Activated CD4-positive, alpha-beta T cell treated with anti-CD3 and anti-CD28 coated beads for 36 hours (primary cell): ENCODE measurements at places on chromosomes 3 and 15. TPM values are rescaled to one million over a fixed set of nuclear protein-coding genes. Genes with fewer than 3 reads are reported as not detected.
A peak's percentile ranks its signal among the peaks of the same experiment; 100 is the strongest.

GRCh38 chr15:98035577-98036010, 75.1 kb downstream of the ARRDC4 start:
- H3K27ac ChIP-seq: no peak overlapping the region
- no peak overlapping the region for H3K4me3 ChIP-seq
- no peaks in the 10 kb centered on the region for H3K27me3 ChIP-seq
- no peaks in the 10 kb centered on the region for H3K4me1 ChIP-seq

GRCh38 chr3:52432691-52433141, 12.2 kb downstream of the SEMA3G start:
- H3K4me1 ChIP-seq: no peaks in the 10 kb centered on the region
- no peaks in the 10 kb centered on the region for H3K36me3 ChIP-seq
- H3K4me3 ChIP-seq: no peak overlapping the region
- H3K27me3 ChIP-seq: no peaks in the 10 kb centered on the region
- DNase-seq: no peak

Gene DNAH12
- not detected for total RNA-seq

- H3K36me3 ChIP-seq: no peaks in the 10 kb centered on the region
- H3K27ac ChIP-seq: no peak overlapping the region
- peaks cover 10% of the 10 kb centered on the region for H3K27me3 ChIP-seq
- DNase-seq: no peak
- H3K4me1 ChIP-seq: no peaks in the 10 kb centered on the region
- no peak overlapping the region for H3K4me3 ChIP-seq
Measured at GRCh38 chr15:35603301-35603700, 57.3 kb upstream of the DPH6 start.

Gene ANAPC13
- 35.9 TPM for total RNA-seq

- peaks cover 19% of the 10 kb centered on the region for H3K4me1 ChIP-seq
- no peak for DNase-seq
- H3K27me3 ChIP-seq: no peaks in the 10 kb centered on the region
Measured at GRCh38 chr15:34435658-34436057, 1.9 kb downstream of the GOLGA8A start.

DNA sequence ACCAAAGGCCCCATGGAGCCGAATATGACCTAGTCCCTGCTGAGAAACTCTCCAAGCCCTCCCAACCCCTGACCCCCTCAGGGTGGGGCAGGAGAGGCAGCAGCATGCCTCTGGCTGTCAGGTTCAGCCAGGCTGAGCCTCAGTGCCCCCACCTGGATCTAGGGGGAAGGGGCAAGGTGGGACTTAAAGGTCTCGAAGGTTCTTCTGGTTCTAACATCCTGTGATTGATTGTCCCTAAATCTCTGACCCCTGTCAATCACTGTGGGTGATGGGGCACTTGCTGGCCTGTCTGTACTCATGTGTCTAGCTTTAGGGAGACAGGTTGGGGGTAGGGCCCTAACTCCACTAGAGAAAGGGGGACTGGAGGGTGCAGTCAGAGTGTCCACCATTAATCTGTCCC, 13.8 kb downstream of the NBEAL2 start:
- no peak overlapping the region for H3K27ac ChIP-seq
- H3K27me3 ChIP-seq: no peaks in the 10 kb centered on the region
- no peak for DNase-seq
- H3K4me3 ChIP-seq: no peak overlapping the region
- peaks cover 20% of the 10 kb centered on the region for H3K4me1 ChIP-seq

DNA sequence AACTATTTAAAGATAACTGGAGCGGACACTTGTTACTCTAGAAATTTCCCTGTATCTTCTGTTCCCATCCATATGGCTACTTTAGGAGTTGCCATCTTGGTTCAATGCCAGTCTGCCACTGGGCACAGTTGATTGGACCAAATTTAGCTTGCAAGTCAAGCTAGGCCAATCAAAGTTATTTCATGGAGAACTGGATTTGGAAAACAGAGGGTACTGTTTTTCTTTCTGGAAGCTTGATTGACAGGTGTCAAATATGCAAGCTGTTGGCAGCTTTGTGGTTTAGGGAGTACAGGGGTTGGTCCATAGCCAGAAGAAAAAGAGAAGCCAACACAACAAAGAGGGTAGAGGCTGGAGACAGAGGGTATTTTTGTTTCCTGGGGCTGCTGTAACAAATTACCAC, 33.4 kb upstream of the KLHL25 start:
- no peak overlapping the region for H3K4me3 ChIP-seq
- H3K27ac ChIP-seq: no peak overlapping the region
- no peak for DNase-seq
- H3K27me3 ChIP-seq: no peaks in the 10 kb centered on the region
- H3K4me1 ChIP-seq: no peaks in the 10 kb centered on the region
- no peaks in the 10 kb centered on the region for H3K36me3 ChIP-seq

DNA sequence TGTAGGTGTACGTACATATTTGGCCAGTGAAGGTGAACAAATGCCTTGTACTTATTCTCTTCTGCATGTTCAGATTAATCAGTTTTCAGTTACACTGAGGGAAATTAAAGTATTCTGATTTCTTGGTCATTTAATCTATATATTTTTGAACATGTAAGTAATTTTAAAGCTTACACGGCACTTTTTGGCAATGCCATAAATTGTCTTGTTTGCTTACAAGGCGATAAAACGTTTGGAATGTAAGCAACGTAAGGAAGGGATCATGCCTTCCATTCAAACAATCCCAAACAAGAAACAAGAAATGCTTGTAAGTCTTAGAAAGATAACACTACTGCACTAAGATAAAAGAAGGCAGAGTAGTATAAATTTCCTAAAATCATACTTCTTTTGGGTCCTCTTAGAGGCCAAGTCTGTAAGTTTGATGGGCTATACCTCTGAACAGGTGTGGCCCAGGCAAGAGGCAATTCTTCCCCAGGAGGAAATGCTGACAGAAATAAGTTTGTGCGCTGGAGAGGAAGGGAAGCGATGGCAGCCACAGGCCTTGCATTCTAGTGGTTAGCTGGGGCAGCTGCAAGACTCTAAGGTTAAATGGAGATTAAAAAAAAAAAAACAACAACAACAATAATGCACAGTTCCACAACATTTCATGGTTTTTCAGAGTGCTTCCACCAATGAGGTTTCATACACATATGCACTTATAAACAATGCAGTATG, 73.8 kb downstream of the GOLIM4 start:
- H3K27me3 ChIP-seq: peaks cover 4% of the 10 kb centered on the region
- no peak for DNase-seq
- peaks cover 17% of the 10 kb centered on the region for H3K4me1 ChIP-seq
- no peak overlapping the region for H3K4me3 ChIP-seq
- no peaks in the 10 kb centered on the region for H3K36me3 ChIP-seq

Gene ACVR2B
- 5.7 TPM for total RNA-seq

DNA sequence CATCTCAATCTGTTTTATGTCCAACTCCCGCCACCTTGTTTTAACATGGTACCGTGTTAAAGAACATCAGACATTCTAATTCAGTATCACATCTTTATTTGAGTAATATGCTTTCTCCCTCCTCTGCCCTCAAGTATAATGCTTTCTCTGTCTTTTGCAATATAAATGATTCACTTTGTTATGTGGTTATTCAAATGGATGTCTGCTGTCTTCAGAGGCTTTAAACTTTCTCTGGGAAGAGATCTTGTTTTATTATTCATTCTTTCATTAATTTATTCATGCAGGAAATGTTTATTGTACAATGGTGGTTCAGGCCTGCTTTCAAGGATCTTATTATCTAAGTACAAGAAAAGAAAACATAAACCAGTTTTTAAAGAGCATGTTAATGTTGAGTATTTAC, 57.1 kb downstream of the RAP2B start:
- no peak overlapping the region for H3K4me3 ChIP-seq
- no peak overlapping the region for H3K27ac ChIP-seq
- no peaks in the 10 kb centered on the region for H3K27me3 ChIP-seq
- no peaks in the 10 kb centered on the region for H3K36me3 ChIP-seq
- H3K4me1 ChIP-seq: peaks cover 60% of the 10 kb centered on the region

DNA sequence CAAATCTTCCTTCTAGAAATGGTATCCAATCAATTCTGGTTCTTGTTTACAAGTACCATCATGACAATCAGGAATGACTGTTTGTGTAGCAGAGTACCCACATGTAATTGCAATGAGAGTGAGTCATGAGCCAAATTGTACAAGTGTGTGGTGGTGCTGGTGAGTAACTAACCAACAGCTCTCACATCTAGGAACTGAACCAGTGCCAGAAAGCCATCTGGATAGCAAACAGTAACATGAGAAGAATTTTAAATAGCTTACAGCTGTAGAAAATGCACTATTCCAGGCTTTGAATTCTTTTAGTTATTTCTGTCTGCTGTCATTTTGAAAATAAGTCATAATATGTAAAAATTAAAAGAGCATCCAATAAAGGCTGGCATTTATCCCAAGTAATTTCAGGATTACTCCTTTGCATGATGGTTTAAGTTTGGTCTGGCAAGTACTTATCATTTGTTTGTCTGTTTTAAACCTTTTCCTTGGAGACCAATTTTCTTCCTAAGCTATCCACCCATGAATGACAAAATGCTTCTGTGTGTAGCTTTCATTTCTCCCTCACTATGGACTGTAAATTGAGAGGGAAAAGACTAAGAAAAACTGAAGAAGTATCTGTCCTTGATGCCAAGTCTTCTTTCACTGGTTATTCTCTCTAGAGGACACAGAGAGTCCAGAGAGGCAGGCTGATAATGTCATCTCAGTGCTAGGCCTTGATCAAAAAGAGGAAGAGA, 60.0 kb downstream of the PIK3CB start:
- peaks cover 6% of the 10 kb centered on the region for H3K36me3 ChIP-seq
- no peak overlapping the region for H3K27ac ChIP-seq
- no peaks in the 10 kb centered on the region for H3K27me3 ChIP-seq
- H3K4me1 ChIP-seq: peaks cover 37% of the 10 kb centered on the region
- peak; percentile 55 for DNase-seq

Gene GREM1
- not detected for total RNA-seq

DNA sequence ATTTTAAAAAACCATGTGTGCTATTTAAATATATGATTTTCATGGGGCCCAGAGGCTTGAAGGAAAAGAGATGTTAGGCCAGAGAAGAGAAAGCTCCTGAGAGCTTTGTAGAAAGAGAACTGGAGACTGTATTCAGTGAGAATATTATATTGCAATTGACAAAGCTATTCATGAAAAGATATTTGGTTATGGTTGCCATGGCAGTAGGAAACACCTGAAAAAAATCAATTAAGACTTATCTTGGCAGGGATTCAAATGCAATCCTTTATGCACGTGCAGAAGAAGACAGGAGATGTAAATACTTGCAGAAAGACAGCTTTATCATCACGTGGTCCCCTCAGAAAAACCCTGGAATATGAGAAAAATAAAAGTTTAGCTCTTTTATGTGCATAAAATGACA, 636.0 kb upstream of the TBL1XR1 start:
- DNase-seq: no peak
- H3K27ac ChIP-seq: no peak overlapping the region
- peaks cover 15% of the 10 kb centered on the region for H3K4me1 ChIP-seq

GRCh38 chr3:39268549-39268900, 11.3 kb downstream of the CX3CR1 start:
- no peaks in the 10 kb centered on the region for H3K36me3 ChIP-seq
- DNase-seq: no peak
- H3K27ac ChIP-seq: no peak overlapping the region
- no peaks in the 10 kb centered on the region for H3K27me3 ChIP-seq

DNA sequence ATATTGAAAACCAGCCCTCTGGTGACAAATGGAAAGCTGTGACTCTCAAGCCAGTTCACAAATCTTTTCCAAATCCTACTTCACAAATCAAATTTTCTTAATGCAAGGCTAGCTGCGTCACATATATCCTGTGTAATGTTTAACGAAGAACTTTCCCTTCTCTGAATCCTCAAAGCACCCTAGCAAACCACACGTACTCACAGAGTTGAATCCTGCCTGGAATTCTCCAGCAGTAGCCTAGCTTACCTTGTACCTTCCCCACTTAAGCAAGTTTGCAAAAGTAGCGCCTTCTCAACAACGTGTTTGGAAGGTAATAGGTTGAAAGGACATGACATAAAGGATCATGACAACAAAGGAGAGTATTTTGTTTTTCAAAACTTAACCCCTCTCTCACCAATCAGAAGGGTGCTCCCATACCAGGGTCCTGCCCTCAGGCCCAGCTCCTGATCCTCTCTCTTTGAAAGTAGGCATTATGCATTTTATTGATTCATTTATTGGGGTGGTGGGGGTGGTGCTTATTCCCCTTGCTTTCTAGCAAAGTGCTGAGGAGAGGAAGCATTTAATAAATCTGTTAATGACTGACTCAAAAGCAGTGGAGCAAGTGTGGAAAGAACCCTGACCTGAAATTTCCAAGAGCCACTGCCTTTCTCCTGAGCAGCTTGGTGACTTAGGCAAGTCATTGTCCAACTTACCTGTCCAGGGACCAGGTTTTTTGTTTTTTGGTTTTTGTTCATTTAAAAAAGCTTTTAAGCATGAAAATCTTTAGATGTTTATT, 531.6 kb downstream of the MECOM start:
- H3K36me3 ChIP-seq: no peaks in the 10 kb centered on the region
- H3K27ac ChIP-seq: no peak overlapping the region
- DNase-seq: no peak
- H3K27me3 ChIP-seq: peaks cover 9% of the 10 kb centered on the region
- H3K4me1 ChIP-seq: no peaks in the 10 kb centered on the region

- peak overlapping the region; percentile 77 for H3K27ac ChIP-seq
- no peaks in the 10 kb centered on the region for H3K27me3 ChIP-seq
- peaks cover 90% of the 10 kb centered on the region for H3K4me1 ChIP-seq
- H3K36me3 ChIP-seq: peaks cover 78% of the 10 kb centered on the region
- H3K4me3 ChIP-seq: no peak overlapping the region
Measured at GRCh38 chr3:16379838-16380237, 114.8 kb downstream of the OXNAD1 start.

GRCh38 chr15:78061963-78062427, 15.5 kb downstream of the TBC1D2B start:
- H3K27ac ChIP-seq: peak overlapping the region; percentile 77
- peak overlapping the region; percentile 63 for H3K4me3 ChIP-seq
- peak; percentile 66 for DNase-seq
- H3K27me3 ChIP-seq: no peaks in the 10 kb centered on the region
- peaks cover 7% of the 10 kb centered on the region for H3K36me3 ChIP-seq
- peaks cover 47% of the 10 kb centered on the region for H3K4me1 ChIP-seq

- no peak for DNase-seq
- H3K4me3 ChIP-seq: no peak overlapping the region
- H3K36me3 ChIP-seq: no peaks in the 10 kb centered on the region
- peaks cover 32% of the 10 kb centered on the region for H3K27me3 ChIP-seq
Measured at GRCh38 chr3:126691765-126692164, 12.3 kb upstream of the CHCHD6 start.

Gene SLC15A2
- 0.59 TPM for total RNA-seq

Gene LMAN1L
- 0.25 TPM for total RNA-seq

Gene SAMMSON
- total RNA-seq: not detected
